ENCODE measurements at places on chromosomes 16 and 17.

- no peak for DNase-seq
Observed at GRCh38 chr16:81456523-81457325, 12.1 kb downstream of the CMIP start.

GRCh38 chr16:66510711-66511601 lies 39.0 kb downstream of the TK2 start:
- DNase-seq, result peak; percentile 36

- DNase-seq, result no peak
Observed at GRCh38 chr17:76582660-76583059, 3.0 kb downstream of the ST6GALNAC2 start.

- no peak for DNase-seq
Observed at GRCh38 chr17:48053758-48054237, 5.6 kb downstream of the NFE2L1 start.

DNA sequence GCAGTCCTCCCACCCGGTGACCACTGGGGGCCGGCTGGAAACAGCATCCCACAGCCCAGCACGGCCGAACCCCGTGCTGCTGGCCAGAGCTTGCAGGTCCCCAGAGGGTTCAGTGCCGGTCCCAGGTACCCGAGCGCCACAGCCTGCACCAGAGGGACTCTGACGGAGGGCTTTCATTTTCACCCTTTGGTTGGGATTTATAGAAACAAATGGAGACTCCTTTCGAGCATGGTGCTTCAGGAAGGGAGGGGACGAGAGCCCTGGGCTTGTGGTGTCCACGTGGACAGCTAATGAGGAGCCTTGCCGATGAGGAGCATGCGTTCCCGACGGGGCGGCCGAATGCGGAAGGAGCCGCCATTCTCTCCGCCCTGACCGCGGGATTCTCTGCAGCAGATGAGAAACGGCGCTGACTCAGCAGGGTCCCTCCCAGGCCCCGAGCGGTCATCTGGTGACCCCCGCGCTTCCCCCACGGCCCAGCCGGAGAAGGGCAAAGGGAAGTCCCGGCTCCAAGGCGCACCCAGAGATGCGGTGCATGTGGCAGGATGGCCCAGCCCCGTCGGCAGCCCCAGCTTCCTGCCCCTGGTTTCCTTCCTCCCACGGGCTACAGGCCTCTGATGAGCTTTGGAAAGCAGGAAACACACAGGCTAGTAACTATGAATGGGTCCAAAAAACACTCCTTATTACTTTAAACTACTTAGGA lies 9.8 kb downstream of the SLC38A10 start:
- no peak for DNase-seq

DNA sequence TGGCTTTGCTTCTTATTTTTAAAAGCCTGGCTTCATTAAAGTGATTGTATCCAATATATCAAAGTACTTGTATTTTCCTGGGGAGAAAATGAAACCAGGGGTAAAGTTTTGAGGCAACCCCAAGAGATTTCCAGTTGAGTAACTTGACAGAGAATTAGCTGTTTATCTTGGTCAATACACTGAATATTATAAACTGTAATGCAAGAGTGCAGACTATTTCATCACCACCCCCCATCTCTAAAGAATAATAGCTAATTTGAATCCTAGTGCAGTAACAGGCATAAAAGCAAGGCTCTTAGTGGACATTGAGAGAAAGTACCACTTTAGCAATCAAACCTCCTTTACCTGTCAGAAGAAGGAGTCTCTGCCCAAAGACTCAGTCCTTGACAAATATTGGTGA lies 27.0 kb downstream of the IRX6 start:
- DNase-seq, result no peak

DNA sequence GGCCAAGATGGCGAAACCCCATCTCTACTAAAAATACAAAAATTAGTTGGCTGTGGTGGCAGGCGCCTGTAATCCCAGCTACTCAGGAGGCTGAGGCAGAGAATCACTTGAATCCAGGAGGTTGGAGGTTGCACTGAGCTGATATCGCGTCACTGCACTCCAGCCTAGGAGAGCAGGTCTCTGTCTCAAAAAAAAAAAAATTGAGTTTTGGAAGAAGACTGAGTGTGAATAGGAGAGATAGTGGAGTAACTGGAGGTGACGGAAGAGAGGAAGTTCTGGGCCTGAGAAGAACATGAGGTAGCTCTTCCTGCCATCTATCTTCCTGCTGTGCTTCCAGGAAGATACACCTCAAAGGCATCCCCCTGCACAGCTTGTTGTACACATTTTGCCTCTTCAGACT lies 11.4 kb downstream of the HOXB1 start:
- DNase-seq, result no peak

GRCh38 chr16:65061263-65061662 lies 60.6 kb downstream of the CDH11 start:
- DNase-seq, result no peak

DNA sequence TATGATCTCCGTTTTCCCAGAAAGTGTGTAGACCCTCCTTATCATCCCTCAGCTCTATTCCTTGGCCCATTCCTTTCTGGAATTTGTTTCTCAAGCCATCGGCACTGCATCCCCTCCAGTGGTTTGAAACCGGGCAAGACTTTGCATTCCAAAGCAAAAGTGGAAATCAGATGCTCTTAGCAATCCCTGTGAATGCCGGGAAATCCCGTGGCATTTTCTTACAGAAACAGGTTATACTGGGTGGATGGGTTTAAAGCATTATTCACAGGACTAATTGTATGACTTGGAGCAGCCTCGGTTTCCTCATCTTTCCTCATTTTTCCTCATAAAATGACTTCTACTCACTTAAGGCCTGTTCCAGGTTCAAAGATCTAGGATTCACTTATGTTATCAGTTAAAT lies 52.0 kb downstream of the MAP2K6 start:
- DNase-seq, result no peak

- no peak for DNase-seq
Observed at GRCh38 chr17:29582772-29583171, 6.7 kb downstream of the GIT1 start.

GRCh38 chr16:28090646-28091377 lies 27.3 kb upstream of the GSG1L start:
- no peak for DNase-seq

DNA sequence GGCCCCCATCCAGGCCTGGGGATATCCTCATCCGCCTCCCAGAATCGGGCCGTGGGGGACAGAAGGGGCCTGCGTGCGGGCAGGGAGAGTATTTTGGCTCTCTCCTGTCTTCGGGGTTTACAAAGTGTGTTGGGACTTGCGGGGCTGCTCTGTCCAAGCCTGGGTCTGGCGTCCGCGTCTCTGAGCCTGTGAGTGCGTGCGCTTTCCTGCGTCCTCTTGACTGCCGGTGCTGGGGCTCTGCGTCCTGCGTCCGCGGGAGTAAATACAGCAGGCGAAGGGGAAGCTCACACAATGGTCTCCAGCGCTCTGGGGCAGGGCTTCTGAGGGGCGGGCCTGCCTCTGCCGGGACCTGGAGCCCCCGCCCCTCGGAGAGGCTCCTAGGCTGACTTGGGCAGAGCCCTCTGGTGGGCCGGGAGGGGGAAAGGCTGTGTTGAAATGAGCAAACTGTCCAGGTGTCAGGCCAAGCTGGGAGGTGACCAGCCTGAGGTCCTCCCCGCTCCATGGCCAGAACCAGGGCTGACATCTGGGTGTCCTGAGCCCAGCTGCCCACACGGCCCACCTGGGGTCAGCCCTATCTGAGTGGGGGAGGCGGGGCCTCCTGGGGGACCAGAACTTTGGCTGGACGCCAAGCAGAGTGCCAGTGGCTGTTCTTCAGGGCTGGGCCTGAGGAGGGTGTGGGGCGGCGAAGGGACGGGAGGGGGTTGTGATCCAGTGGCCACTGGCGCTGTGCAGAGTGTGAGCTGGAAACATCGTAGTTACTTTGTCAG lies 233.6 kb downstream of the SEC14L1 start:
- no peak for DNase-seq
